ENCODE measurements at places on chromosomes 5 and 9.

- no peak for DNase-seq
Observed at GRCh38 chr9:132260846-132261245, 93.9 kb downstream of the SETX start.

- DNase-seq, result no peak
Observed at GRCh38 chr5:135320718-135321484, 78.1 kb downstream of the MACROH2A1 start.

DNA sequence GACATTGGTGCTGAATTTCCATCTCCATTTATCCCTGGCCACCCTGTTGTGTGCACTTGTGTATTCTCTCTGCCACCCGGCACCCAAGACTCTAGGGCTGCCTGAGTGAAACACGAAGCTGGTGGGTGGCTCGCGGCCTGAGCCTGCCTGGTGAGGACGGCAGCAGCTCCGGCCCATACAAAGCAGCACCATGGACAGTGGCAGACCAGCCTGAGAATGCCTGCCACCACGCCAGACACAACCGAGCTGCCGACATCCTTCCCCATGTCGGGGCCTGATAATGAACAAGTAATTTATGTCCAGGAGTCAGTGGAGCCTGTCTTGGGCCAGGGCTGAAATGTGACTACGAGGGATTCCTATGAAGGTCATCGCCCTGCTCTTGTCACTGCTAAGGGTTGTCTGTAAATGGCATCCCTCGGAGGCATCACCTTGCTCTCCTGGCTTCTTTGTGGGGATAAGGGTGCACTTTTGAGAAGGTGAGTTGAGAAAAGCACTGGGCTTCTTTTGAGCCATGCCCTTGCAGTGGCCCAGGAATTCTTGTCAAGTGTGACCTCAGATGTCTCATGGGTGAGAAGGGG, 175.7 kb downstream of the MELK start:
- DNase-seq, result peak; percentile 68

GRCh38 chr5:83321483-83322055, 150.0 kb upstream of the VCAN start:
- DNase-seq, result no peak

- DNase-seq, result no peak
Observed at GRCh38 chr9:7153566-7153965, 395.8 kb downstream of the KDM4C start.

DNA sequence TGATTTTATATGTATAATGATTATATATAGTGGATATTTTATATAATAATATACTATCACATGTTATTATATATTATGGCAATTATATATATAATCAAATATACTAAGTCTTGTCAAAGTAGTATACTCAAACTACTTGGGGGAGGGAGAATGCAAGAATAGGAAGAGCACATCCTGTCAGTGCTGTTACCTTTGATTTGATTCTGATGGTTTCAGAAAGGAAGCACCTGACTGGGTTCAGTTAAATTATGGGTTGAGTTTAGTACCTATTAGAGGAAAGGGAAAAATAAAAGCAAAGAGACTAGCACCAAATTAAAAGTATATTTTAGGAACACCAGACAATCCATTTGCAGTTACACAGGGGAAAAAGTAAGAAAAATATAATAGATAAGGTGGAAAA, 107.6 kb downstream of the GRIA1 start:
- DNase-seq, result no peak

GRCh38 chr5:133455676-133456075, 156.7 kb downstream of the FSTL4 start:
- DNase-seq, result no peak

DNA sequence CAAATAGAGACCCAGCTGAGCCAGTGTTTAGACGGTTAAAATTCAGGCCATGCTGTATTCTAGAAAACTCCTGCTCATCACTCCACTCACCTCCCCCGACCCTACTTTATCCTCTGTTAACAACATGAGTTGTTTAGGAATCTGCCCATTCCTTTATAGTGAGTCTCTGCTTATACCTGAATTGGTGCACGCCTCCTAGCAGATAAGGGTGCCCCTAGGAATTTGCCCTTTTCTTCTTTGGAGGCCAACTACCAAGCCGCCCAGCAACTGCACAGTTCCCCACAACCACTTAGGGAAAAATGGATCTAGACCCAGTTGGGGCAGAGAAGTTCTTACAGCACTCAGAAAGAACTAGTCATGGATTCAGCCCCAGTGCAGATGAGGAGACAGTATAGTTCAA, 102.3 kb downstream of the MAMDC2 start:
- no peak for DNase-seq

DNA sequence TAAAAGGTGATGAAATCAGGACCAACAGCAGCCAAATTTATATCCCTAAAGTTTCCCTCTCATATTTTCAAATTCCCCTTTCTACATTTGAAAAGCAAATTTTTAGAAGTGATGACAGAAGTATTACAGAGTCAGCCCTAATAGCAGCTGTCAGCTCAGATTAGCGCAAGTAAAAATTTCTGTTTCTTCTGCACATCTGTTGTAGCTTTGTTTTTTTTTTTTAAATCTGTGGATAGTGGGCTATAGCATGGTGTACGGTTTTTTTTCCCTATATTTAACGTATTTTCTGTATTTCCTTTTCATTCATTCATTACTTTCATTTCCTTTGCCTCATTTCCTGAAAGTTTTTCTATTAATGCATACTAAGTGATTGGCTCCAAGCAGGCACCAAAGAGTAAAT, 99.1 kb downstream of the MACIR start:
- no peak for DNase-seq

- no peak for DNase-seq
Observed at GRCh38 chr5:112971276-112971675, 5.3 kb upstream of the DCP2 start.

DNA sequence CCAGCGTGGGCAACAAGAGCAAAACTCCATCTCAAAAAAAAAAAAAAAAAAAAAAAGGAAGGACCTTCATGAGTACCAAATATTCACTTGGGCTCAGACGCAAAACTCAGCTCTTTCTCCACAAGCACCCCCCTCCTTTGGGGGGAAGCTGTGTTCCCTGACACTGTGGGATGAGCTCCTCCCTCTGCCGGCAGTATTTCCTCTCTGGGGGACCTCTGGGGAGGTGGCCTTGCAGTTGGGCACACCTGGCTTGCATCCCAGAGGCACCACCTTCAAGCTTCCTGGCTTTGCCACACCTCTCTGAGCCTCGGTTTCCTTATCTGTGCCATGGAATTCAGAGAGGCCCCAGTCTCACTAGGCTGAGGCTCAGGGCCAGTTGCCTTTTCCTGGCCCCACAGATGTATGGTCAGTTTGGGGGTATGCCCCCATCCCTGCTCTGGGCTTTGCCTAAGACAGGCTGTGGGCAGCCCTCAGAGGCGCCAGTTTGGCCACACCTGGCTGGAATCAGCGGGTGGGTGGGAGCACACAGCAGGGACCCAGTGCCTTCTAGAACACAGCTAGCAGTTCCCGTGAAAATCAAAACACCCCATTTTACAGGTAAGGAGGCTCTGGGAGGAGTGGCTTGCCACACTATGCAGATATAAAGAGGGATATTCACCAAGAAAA, 157.5 kb upstream of the IER5L start:
- DNase-seq, result no peak

GRCh38 chr5:44332285-44332971, 56.8 kb downstream of the FGF10 start:
- DNase-seq, result peak; percentile 57

- DNase-seq, result peak; percentile 66
Observed at GRCh38 chr5:131647048-131647769, 12.2 kb upstream of the RAPGEF6 start.

DNA sequence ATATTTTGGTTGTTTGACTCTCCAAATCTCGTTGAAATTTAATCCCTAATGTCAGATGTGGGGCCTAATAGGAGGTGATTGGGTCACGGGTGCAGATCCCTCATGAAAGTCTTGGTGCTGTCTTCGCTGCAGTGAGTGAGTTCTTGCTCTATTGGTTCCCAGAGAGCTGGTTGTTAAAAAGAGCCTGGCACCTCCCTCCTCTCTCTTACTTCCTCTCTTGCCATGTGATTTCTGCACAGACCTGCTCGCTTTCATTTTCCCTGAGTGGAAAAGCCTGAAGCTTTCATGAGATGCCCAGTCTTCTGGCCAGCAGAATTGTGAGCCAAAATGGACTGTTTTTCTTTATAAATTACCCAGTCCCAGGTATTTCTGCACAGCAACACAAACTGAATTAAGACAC, 221.6 kb downstream of the MAT2B start:
- peak; percentile 23 for DNase-seq

DNA sequence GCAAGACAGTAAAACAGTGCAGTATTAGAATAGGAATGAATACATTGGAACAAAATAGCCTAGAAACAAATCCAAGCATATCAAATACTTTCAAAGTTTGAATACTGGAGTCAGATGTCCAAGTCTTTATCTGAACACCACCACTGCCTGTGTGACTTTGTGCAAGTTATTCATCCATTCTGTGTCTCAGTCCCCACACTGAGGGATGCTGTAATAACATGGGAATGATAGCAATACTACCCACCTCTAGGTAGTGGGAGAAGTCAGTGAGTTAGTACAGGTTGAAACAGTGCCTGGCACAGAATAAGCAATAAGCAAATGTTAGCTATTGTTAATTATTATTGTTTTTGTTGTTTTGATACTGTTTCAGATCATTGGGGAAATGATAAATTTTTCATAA, 130.9 kb downstream of the SUSD1 start:
- no peak for DNase-seq

DNA sequence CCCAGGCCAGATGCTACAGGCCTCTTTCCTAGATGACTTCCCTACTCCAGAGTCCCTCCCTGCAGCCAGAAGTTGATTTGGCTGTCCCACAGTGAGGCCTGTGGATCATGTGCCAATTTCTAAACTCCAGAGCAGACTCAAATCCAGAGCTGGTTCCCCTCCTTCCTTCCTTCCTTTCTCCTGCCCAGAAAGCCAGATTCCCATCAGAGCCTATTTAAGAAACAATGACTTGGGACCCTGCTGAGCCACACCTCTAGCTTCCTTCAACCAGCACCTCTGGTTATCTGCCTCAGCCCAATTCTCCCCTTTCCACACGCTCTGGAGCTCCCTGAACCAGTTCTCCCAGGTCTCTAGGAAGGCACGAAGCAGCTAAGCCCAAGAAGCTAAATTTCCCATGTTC, 7.2 kb downstream of the FAM219A start:
- DNase-seq, result no peak

DNA sequence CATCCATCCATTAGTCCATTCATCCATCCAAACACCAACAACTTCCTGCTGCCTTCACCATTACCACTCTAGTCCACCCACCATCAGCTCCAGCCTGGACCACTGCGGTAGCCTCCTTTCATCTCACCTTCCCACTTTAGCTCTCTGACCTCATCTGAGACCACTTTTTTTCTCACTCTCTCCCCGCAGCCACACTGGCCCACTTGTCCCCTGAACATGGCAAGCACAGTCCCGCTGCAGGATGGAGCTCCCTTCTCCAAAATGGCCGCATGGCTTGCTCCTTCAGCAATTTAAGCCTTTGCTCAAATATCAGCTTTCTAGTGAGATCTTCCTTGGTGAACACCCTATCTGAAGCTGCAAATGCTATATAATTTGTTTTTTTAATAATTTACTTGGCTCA, 11.1 kb downstream of the CSF1R start:
- no peak for DNase-seq

DNA sequence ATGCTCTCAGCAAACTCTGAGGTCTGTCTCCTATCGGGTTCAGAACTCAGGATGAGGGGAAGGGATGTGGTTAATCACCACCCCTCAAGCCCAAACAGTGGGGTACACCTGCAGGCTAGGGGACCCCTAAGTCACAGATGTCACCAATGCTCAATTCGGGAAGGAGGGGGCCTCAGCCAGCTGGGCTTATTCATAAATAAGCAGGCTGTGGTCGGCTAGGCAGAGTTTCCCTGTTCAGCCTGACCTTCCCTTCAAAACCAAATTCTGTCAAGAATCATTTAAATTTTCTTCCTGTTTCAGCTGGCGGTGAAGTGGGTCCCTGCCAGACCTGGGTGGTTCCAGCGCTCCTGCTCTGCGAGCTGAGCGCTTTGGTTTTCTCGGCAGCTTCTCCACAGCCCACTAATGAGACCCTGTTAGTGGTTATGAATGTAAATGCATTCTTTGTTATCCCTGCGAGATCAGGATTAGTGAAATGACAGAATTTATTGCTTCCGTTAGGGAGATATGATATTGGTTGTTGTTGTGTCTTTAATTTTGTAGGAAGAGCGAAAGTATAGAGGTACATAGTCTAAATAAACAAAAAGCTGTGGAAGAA, 68.3 kb downstream of the AK8 start:
- no peak for DNase-seq

- no peak for DNase-seq
Observed at GRCh38 chr9:99234618-99235017, 12.5 kb downstream of the SEC61B start.

GRCh38 chr5:179616002-179616594, 7.4 kb downstream of the HNRNPH1 start:
- no peak for DNase-seq

GRCh38 chr9:91100878-91101450, 260.8 kb downstream of the AUH start:
- no peak for DNase-seq

GRCh38 chr5:56803025-56803424, 12.3 kb upstream of the MAP3K1 start:
- DNase-seq, result no peak

DNA sequence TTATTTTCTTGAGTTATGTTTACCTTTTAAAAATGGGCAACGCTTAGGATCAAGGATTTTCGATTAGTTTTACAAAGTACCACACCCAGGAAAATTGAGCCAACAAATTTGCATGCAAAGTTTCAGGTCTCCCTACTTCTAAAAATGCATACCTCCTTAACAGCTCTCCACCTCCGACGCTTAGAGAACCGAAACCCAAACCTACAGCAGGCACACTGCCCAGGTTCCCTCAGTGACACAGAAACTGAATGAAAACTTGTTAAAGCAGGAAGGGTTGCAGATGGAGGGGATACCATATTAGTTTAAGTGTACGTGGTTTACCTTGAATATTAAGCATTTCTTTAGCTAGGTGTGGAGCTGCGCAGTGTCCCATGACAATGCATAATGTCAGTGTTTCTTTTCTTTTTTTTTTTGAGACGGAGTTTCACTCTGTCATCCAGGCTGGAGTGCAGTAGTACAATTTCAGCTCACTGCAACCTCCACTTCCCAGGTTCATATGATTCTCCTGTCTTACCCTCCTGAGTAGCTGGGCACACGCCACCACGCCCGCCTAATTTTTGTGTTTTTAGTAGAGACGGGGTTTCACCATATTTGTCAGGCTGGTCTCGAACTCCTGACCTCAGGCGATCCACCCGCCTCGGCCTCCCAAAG, 1.6 kb upstream of the SUB1 start:
- DNase-seq, result peak; percentile 90

- peak; percentile 67 for DNase-seq
Observed at GRCh38 chr5:55344392-55344992, 36.7 kb downstream of the MTREX start.

DNA sequence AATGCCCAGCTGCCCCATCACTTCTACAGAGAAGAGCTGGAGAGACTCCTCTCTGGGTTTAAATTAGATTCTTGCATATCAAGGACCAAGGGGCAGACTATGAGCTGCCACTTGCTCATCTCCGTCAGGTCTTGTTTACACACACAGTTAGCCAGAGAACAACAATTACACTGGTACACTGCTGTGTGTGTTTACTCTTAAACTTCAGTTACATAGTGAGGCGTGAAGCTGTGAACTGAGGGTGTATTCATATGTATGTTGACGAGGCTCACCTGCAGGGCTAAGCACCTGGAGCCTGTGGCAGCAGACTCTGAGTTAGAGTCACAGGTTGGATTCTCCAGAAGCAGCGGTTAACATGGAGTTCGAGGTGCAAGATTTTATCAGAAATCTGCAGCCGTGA, 155.4 kb upstream of the ANKH start:
- no peak for DNase-seq

Data from RPMI8226 (cell line).